ENCODE measurements at places on chromosomes 3 and 15.

DNA sequence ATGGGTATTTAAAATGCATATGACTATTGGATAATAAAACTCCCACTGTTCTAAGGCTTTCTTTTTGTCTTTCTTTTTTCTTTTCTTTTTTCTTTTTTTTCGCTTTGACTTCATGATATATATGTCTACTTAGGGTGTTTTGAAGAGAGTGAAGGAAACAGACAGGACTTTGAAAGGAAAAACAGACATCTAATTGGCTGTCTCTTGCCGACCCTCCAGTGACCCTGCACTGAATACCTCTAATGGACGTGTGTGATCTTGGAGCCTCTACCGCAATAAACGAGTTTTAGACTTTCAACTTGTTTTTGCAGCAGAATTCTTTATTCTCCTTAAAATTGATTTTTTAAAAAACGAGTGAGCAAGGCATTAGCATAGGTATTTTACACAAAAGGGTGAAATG lies 158.1 kb upstream of the NR2F2 start:
- no peak for DNase-seq

- DNase-seq, result no peak
Measured at GRCh38 chr3:54712539-54712938, 215.3 kb downstream of the LRTM1 start.

GRCh38 chr3:183369117-183369516 lies 59.3 kb downstream of the MCF2L2 start:
- no peak for DNase-seq

GRCh38 chr3:171511450-171511849 lies 51.2 kb upstream of the TNIK start:
- DNase-seq, result no peak

DNA sequence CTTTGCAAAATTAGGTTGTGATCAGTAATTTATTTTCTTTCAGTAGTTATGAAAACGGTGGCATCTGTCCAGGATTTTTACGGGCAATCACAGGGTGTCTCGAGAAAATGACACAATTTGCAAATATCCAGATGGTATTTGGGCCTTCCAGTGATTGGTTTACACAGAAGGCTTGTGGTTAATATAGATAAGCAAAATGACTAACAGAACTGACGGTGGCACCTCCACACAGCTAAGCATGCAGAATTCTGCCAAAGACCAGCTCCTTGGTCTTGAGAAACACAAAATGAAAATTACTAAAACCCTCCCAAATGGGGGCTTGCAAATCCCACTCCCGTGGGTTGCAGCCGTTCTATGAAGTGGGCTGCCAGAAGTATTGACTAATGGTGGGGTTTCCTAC lies 5.5 kb downstream of the ARHGEF3 start:
- DNase-seq, result no peak

- no peak for DNase-seq
Measured at GRCh38 chr3:51306093-51306492, 79.0 kb upstream of the MANF start.

- no peak for DNase-seq
Measured at GRCh38 chr15:96586901-96587300, 256.4 kb downstream of the NR2F2 start.

GRCh38 chr3:127275287-127275781 lies 12.5 kb downstream of the PRR20G start:
- DNase-seq, result peak; percentile 67

- no peak for DNase-seq
Measured at GRCh38 chr3:133196527-133196926, 158.3 kb downstream of the TMEM108 start.

- DNase-seq, result no peak
Measured at GRCh38 chr3:174016186-174016585, 618.6 kb downstream of the NLGN1 start.

- DNase-seq, result peak; percentile 94
Measured at GRCh38 chr3:61927332-61927731, 366.0 kb downstream of the PTPRG start.

GRCh38 chr15:61629269-61629668 lies 400.2 kb upstream of the RORA start:
- no peak for DNase-seq

DNA sequence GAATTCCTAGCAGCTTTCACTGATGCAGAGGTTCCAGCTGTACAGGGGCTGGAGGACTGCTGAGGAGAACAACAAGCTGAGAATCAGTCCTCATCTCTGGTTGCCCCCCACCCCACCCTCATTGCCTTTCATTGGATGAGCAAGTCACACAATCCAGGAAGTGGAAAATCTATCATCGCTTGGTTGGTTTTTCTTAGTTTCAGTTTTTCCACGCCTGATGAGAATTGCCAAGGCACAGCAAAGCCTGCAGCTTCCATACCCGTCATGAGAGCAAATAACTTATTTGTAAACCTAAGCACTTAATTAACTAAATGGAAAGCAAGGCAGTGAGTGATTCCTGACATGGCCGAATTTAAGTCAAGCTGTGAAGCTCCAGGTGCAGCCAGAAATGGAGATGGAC lies 21.4 kb upstream of the LIPC start:
- DNase-seq, result no peak

- DNase-seq, result no peak
Measured at GRCh38 chr3:89368846-89369245, 261.4 kb downstream of the EPHA3 start.

DNA sequence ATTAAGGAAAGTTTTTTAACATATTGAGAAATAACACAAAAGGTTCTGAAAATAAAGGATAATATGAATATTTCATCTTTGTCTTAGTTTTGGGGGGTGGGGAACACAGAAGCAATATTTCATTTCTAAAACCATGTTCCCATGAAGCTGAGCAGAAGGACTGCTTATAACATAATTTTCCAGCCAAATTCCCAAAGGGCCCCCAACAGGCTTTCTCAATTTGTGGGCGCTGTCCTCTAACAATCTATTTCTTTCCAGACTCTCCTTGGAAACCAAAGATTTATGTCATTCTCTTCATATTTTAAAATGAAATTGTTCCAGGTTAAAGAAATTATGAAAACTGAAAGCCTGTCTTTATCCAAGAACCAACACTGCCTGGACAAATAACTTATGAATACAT lies 273.5 kb downstream of the ZBTB20 start:
- no peak for DNase-seq

- peak; percentile 29 for DNase-seq
Measured at GRCh38 chr3:33883951-33884561, 85.6 kb downstream of the PDCD6IP start.

DNA sequence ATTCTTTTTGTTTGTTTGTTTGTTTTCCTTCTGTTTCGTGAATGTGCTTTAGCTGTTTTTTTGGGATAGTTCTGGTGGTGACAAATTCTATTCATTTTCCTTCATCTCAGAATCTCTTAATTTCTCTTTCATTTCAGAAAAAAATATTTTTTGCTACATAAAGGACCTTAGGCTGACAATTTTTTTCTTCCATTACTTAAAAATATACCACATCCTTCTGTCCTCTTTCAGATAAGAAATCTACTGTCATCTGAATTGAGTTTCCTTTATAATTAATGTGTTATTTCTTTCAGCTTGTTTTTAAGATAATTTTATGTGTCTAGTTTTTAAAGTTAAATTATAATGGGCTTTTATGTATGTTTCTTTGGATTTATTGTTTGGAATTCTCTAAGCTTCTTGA lies 47.6 kb downstream of the IL16 start:
- no peak for DNase-seq

DNA sequence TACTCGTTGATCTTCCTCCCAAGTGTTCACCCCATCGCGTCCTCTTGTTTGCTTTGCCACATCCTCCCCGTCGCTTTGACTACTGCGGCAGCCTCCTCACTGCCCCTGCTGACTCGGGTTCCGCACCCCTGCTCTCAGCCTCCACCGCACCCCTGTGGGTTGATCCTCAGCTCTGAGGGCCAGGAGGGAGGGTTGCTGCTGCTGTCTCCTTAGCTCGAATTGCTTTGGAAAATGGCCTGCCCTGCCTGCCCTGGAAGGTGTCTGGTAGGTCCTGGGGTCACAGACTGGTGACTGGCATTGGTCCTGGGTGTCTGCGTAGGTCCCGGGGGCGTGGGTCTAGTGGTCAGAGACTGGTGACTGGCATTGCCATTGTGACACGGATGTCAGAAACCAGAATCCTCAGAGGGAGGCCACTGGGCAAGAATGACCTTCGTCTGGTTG lies 9.4 kb downstream of the MUC4 start:
- no peak for DNase-seq

Measured in HFF-Myc (cell line).